ENCODE measurements at places on chromosomes 12 and 14.

GRCh38 chr12:55612646-55613045 lies 24.0 kb upstream of the OR10P1 start:
- DNase-seq: no peak

DNA sequence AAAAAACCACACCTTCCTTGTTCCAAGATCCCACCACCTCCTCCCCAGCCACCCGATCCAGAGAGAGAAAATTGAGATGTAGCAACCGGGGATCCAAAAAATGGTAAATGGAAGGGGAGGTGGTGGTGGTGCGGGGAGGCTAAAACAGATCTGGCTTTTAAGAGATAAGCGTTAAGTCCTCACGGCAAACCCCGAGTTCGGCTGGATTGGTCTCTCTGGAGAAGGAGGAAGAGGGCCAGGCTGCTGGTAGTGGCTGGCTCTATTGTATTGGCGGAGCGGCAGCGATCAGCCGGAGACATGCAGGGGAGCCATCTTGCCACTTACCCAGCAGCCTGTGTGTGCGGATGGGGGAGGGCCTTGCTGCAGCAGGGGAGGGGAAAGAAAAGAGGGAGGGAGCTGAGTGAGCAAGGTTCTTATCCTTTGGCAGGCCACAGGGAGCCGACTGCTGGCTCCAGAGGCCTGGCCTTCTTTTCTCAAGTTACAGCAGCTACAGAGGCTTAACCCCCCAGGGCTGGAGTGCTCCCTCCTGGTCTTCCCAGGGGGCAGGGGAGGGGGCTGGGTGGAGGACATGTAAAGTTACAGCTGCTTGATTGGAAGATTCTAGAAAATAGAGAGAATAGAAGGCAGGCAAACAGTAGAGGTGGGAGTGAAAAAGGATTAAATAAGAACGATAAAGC lies 14.1 kb upstream of the CDH24 start:
- peak; percentile 30 for DNase-seq

- DNase-seq: no peak
Observed at GRCh38 chr12:116818341-116818856, 62.8 kb downstream of the HRK start.

DNA sequence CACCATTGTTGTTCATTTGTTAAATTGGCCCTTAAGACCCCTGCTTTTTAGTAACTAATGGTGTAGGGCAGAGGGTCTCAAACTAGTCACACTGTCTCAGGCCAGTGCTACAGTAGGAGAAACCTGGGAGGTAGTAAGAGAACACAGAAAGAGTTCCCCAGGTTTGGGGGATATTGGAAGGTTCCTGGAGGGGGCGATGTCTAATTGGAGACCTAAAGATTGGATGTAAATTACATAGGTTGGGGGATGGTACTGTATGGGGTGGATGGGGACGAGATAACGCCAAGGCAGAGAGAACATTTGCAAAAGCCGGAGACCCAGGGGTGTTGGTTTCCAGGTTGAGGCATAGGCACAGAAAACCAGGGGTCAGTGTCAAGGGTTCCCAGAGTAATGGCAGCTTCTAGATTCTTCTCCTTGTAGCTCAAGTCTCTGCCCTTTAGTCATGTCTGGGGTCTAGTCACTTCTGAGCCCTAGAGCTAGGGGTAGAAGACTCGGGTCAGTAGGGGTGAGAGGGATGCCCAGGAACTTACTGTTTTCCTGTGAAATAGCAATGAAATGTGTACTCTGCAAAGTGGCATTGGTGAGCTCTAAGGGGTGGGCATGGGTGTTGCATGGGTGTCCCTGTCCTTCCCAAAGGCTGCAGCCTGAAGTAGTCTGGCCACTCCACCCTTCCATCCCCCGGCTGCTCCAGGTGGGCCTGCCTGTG lies 21.8 kb downstream of the PLEKHG3 start:
- no peak for DNase-seq

DNA sequence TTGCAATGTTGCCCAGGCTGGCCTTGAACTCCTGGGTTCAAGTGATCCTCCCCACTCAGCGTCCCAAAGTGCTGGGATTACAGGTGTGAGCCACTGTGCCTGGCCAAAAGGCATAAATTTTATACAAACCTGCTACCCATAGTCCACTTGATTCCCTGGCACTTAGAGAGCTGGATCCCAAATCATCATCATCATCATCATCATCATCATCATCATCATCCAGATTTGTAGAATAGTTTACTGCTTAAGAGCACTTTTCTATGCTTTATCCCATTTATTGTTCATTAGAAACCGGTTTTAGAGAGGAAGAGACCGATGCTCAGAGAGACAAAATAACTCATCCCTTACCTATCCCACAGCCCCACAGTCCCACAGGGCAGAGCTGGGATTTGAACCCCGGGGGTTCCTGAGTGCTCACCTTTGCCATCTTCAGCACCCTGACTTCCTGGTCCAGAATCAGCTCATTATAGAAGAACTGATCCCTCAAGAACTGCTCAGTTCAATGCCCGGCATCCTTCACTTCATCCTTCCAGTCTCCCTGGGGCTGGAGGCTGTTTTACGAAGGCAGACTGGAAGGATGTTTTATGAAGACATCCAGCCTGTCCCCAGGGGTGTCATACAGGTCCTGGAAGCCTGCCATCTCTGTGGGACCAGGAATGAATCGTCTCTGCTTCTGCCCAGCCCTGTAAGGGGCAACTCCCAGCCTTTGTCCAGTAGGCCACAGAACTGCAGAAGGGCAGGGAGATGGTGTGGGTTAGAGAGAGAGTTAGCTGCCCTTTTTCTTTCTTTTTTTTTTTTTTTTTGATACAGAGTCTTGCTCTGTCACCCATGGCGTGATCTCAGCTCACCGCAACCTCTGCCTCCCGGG lies 20.2 kb upstream of the OASL start:
- no peak for DNase-seq

GRCh38 chr14:90621201-90621600 lies 195.0 kb downstream of the TTC7B start:
- no peak for DNase-seq

DNA sequence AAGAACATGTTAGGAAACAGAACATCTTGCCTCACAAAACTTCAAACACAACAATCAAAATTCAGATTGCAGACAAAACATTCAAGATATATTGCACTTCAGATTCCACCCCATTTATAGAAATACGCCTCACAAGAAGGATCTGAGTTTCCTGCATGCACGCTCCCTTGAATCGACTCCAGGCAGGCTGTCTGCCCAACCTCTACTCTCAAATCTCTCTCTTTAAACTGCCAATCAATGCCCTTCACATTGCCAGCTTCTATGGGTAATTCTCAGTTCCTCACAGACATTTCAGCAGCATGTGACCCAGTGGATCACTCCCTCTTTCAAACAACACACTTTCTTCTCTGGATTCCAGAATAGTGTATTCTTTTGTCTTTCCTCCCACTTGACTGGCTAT lies 184.1 kb downstream of the PRKD1 start:
- DNase-seq: no peak

DNA sequence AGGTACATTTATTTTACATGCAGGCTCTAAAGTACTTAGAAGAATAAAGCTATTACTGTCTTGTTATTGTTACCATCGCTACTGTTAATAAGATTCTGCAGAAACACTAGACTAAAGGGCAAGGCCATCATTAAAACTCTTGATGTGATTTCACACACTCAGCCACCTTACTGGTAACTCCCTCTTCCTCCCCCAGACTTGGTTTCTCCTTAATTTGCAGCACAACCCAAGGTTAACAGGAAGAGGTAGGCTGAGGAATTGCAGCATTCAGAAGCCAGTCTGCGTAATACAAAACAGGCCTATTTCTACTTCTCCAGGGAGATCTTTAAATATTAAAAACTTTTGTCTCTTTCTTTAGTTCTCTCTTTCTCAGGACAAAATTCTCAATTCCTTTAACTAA lies 210.3 kb downstream of the BTG1 start:
- no peak for DNase-seq
